Activated gamma-delta T cell treated with Interleukin-2 at 50 U/mL for 16 hours (primary cell): ENCODE measurements at places on chromosomes 12 and 14.

GRCh38 chr12:82593143-82593542, 93.6 kb upstream of the TMTC2 start:
- DNase-seq, result no peak

GRCh38 chr12:77388445-77389265, 323.3 kb upstream of the E2F7 start:
- no peak for DNase-seq

- DNase-seq, result no peak
Observed at GRCh38 chr12:62643486-62643885, 176.9 kb downstream of the MON2 start.

DNA sequence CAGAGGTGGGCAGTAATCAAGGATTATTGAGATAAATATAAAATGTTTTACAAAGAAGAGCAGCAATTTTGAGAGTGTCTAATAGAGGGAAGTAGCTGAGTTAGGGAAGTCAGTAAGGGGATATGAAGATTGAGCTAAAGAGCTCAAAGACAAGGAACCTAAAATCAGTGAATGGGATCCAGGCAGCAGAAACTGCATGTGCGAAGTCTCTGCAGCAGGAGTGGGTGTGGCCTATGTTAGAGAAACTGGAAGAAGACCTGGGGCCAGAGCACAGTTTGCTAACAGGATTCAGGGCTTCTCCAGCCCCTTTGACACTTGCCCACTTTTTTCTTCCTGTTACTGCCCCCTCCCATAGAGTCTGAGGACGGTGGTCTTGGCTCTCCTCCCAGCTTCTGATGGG, 36.3 kb upstream of the PLXNC1 start:
- no peak for DNase-seq

DNA sequence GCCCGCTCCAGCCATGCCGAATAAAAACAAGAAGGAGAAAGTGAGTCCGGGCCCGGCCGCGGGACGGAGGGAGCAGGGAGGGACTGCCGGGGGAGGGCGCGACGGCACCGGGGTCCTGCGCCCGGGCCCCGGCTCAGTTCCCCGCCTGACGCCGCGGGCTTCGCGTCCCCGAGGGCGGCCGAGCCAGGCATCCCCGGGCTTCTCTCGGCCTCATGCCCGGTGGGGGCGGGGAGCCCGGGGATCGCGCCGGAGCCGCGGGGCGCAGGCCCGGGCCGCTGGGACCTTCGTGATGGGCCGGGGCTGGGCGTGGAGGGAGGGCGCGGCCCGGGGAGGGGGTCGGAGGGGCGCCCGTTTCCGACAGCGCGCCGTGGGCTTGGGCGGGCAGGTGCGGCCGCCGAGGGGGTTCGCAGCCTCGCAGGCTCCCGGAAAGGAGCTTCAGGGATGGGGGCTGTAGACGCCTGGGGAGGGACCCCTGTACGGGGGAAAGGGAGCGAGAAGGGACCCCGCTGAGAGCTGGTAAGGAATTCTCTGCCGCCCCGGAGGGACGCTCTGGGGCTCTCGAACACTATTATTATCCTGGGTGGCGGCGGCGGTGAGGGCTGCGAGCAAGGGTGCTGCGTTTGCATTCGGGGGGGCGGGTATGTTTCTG, 496 bp downstream of the PPP2R5C start:
- peak; percentile 49 for DNase-seq

- DNase-seq, result peak; percentile 15
Observed at GRCh38 chr12:68180792-68181744, 21.5 kb upstream of the IFNG start.

- DNase-seq, result no peak
Observed at GRCh38 chr14:69650948-69651369, 39.6 kb downstream of the SUSD6 start.

- no peak for DNase-seq
Observed at GRCh38 chr12:10358131-10358530, 31.7 kb downstream of the KLRK1 start.

GRCh38 chr14:34685819-34686428, 28.5 kb downstream of the CFL2 start:
- DNase-seq, result no peak

GRCh38 chr14:20782280-20782890, 1.3 kb downstream of the RNASE6 start:
- DNase-seq, result peak; percentile 10

DNA sequence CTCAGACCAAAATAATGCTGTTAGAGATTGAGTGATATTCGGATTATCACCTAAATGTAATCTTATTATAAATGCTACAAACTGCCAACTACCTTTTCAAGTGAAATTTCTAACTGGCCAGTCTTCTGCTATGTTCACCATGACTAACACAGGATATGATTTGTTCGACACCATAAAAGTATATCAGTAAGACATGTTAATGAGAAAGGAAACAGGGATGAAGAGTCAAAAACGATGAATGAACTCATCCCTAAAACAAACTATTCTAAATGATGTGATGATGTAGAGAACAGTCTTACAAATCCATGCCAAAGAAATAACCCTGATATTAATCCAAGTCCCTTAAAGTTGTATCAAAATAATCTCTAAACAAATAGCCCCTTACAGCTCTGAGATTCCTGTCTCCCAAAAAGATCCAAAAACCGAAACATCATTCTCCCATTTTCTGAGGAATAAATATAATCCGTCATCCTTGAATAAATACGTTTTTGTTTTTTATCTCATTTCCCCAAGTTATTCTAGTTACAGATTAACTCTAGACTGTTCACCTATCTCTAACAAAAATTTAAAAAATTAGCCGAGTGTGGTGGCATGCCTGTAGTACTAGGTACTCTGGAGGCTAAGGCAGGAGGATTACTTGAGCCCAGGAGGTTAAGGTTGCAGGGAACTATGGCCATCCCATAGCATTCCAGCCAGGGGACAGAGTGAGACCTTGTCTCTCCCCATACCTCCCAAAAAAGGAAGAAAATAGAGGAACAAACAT, 9.1 kb downstream of the SCAF11 start:
- no peak for DNase-seq

DNA sequence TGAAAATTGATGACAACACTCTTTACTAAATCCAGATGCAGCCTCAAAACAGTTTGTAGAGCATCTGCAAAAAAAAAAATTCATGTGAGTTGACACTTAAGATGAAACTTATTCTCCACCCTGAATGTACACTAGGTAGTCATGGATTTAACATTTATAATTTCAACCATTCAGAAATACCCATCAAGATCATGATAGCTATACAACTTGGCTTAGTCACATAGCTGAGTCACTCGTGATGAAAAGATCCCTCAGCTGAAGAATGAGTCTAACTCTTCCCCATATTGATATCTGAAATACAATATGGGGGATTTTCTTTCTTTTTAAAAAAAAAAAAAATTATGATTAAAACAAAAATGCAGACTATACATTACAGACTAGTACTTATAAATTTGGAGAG, 104.8 kb upstream of the PLEKHG7 start:
- no peak for DNase-seq
